Fibroblast of skin of abdomen (primary cell): ENCODE measurements at places on chromosomes 12 and 14.
A peak's percentile ranks its signal among the peaks of the same experiment; 100 is the strongest.

DNA sequence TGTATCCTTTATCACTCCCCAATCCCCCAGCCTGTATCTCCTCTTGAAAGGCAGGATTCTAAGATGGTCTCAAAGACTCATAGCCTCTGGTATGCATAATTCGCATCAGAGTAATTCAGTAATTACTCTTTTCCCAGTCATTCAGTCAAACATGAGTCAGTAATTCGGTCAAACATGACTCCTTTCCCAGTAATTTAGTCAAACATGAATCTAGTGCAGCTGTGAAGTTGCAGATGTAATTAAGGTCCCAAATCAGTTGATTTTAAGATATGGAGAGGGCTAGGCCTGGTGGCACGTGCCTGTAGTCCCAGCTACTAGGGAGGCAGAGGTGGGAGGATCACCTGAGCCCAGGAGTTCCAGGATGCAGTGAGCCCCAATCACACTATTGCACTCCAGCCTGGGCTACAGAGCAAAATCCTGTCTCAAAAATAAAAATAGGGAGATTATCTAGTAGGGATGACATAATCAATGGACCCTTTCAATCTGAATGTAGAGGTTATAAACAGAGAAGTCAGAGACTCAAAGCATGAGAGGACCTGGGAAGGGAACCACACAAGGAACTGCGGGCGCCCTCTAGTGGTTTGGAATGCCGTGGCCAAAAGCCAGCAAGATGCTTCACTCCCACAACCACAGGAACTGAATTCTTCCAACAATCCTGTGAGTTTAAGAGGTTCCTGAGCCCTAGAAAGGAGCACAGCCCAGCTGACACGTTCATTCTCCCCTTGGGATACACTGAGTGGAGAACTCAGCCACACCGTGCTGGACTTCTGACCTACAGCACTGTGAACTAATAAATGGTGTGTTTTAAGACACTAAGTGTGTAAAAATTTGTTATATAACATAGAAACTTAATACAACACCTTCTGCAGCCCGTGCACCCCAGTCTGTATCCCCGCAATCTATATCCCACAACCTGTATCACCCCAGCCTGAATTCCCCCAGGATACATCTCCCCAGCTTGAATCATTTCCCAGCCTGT lies 14.3 kb upstream of the ARMH4 start:
- peak; percentile 85 for DNase-seq

DNA sequence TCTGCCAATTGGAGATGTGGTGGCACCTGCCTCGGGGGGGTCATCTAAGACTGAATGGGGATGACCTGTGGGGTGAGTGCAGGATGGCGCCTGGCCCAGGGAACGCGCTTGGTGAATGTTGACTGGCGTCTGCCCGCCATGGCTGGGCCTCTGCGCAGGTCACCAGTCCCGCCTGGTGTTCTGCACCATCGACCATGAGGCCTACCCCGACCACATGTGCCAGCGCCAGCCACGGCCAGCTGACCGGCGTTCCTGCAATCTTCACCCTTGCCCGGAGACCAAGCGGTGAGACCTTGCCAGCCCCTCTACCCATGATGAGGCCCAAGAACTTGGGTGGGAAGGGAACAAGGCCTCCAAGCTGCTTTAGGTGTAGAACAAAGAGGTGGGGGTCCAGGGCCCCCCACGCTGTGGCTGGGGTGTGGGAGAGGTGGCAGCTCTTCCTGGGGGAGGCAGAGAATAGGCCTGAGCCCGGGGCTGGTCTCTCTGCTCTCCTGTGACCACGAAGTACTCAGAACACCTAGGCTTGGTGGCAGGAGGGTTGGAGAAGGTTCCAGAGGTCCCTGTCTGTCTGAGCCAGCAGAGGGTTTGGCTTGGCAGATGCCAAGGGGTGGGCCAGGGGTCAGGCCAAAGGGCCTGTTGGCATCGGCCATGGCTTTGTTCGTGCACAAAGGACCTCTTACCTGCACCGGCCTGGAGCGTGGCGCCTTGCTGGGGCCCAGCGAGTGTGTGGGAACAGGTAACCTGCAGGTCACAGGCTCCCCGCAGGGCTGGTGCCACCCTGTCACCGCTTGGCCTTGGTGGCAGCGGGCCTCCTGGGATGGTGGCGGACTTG lies 15.4 kb downstream of the PAPLN start:
- DNase-seq = no peak

DNA sequence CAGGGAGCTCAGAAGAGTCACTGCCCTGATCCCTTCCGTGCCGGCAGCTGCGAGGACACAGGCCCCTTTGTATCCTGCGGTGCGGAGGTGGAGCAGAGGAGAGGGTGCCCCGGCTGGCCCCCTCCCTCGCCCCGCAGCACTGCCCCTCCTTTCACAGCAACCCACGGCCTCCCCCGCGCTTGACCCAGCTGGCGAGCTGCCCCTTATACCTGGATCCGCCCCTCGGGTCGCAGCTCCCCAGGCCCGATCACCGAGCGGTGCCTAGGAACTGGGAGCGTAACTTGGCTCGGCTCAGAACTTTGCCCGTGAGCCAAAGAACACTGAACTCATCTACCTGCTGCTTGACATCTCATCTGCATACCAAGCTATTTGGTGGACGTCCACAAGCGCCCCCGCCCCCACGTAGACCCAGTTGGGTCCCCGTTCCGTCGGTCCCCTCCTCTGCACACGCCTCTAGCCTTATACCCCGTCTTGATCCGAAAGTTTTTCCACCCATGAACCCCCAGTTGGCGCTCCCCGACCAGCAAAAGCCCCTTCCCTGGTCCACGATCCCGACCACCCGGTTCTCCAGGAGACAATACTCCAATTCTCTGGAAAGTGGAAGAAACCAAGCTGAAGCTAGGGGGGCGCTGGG lies 697 bp upstream of the DNAJC14 start:
- no peak for DNase-seq

DNA sequence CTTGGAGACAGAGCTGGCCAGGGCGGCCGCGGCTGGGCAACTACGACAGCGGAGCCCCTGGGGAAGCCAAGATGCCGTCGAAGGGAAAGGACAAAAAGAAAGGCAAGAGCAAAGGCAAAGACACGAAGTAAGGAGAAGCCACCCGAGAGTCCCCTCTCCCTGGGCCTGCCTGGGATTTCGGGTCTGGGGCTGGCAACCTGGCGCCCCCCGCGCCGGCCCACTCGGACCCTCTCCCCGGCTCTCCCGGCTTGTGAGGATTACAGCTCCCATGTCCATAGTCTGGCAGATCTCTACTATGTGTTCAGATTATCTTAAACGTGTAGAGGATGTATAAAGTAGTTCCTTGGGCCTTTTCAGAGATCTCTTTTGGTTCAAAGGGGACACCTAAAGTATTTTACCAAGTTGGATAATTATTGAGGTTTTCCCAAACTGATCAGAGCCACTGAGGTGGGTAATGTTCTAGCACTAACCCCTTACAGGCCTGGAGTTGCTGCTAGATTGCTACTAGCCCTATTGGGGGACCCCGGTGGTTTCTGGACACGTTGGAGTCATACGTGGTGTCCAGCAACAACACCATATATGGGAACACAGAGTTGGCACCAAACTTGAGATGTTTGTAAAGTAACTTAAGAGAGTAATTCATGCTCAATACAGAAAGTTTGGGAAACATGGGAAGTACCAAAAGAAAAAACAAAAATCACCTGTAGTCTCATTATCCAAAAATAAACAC lies 424 bp downstream of the BBOF1 start:
- DNase-seq = peak; percentile 46

DNA sequence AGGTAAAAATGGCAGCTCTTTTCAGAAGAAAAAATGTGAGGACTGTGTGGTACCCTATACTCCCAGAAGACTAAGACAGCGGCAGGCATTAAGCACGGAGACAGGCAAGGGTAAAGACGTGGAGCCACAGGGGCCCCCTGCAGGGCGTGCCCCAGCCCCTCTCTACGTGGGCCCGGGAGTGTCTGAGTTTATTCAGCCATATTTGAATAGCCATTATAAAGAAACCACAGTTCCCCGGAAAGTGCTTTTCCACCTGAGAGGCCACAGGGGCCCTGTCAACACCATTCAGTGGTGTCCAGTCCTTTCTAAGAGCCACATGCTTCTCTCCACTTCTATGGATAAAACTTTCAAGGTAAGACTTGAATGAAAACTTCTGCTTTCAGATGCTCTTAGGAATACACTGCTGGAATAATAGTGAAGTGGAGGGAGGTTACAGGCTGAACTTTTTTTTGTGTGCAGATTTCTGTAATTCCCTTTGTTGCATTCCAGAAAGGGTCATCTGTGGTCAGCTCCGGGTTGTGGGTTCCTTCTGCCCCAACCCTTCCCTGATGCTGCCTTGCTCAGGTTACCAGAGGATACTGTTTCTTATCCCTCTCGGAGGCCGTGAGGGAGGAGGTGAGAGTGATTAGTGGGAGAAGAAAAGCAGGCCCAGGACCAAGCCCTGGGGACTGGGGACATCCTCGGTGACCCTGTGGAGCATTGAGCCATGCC lies 58.4 kb downstream of the SLC25A47 start:
- no peak for DNase-seq

DNA sequence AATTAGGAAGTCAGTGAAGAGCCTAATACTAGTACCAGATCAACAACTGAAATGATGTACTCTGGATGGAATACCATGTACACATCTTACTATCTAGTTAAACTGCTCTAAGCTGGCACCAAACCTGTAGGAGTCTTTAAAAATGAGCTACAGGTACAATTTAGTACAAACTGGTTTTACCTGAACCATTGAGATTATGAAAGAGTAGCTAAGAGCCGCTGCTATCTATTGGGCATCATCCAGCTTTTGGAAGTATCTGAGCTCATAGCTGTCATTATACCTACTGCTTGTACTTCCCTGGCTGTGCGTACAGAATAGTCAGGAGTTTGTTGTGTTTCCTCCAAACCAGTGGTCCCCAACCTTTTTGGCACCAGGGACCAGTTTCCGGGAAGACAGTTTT lies 12.4 kb downstream of the TBC1D30 start:
- no peak for DNase-seq
